ENCODE measurements at places on chromosomes 7 and 10.
A peak's percentile ranks its signal among the peaks of the same experiment; 100 is the strongest.

GRCh38 chr7:6164491-6164890, 107.9 kb downstream of the CYTH3 start:
- no peak for DNase-seq

GRCh38 chr10:29508554-29509244, 126.1 kb downstream of the SVIL start:
- no peak for DNase-seq

DNA sequence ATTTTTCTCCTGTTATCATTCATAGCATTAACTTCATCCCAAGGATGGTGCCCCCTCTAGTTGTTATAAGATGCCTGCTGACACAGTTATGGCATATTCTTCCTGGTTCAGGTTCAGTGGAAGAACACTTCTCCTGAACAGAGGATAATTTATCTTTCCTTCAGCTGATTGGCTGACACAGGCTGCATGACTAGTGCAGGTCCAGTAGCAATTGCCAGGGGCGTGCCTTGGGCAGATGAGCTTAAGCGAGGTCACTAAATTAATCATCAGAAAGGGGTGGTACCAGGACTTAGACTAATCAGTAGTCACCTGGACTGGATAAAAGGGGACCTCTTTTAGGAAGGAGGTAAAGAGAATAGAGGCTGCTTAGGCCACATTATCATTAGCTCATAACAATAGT, 42.3 kb downstream of the BZW2 start:
- DNase-seq: no peak

DNA sequence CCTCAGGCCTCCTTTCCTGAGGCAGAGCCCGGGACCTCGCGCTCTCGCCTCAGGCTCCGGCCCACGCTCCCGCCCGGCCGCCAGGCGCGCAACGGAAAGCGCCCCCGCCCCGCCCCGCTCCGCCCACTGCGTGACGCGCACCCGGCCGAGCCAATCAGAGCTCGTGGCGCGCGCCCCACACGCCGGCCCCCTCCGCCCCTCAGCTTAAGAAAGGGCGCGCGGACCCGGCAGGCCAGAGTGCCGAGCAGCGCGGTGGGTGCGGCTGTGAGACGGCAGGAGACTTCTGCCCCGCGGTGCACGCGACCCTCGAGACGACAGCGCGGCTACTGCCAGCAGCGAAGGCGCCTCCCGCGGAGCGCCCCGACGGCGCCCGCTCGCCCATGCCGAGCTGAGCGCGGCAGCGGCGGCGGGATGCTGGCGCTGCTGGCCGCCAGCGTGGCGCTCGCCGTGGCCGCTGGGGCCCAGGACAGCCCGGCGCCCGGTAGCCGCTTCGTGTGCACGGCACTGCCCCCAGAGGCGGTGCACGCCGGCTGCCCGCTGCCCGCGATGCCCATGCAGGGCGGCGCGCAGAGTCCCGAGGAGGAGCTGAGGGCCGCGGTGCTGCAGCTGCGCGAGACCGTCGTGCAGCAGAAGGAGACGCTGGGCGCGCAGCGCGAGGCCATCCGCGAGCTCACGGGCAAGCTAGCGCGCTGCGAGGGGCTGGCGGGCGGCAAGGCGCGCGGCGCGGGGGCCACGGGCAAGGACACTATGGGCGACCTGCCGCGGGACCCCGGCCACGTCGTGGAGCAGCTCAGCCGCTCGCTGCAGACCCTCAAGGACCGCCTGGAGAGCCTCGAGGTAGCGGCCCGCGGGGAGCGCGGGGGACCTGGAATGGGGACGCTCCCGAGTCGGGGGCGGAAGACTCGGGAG, at the start of gene NPTX2:
Gene NPTX2 (plus strand): TSS at position 235 of the 909 bp plus-strand sequence. CDS start 177 bp downstream, at position 412.
- peak; percentile 76 for DNase-seq

DNA sequence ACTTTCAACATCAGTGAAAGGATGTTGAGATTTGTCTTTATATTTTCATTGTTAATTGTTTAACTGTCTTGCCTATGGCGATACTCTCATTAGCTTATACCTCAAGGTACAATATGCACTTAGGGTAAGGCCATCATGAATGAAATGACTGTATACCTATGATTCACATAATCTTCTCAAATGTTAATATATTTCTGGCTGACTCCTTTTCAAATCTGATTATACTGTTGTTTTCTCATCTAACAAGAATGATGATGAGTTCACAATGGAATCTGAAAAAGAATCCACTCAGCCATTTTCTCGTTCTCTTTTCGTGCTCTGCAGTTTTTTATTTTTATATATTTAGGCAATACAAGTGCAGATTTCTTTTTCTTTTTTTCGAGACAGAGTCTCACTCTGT, 159.1 kb downstream of the ARHGAP12 start:
- no peak for DNase-seq

- DNase-seq: no peak
Measured at GRCh38 chr10:88974446-88975376, 15.9 kb upstream of the FAS start.

- no peak for DNase-seq
Measured at GRCh38 chr7:72751978-72752377, 76.0 kb downstream of the TYW1B start.

GRCh38 chr10:96991313-96991841, 159.3 kb downstream of the LCOR start:
- DNase-seq: no peak

GRCh38 chr10:17120694-17121093, 8.9 kb downstream of the CUBN start:
- DNase-seq: no peak

DNA sequence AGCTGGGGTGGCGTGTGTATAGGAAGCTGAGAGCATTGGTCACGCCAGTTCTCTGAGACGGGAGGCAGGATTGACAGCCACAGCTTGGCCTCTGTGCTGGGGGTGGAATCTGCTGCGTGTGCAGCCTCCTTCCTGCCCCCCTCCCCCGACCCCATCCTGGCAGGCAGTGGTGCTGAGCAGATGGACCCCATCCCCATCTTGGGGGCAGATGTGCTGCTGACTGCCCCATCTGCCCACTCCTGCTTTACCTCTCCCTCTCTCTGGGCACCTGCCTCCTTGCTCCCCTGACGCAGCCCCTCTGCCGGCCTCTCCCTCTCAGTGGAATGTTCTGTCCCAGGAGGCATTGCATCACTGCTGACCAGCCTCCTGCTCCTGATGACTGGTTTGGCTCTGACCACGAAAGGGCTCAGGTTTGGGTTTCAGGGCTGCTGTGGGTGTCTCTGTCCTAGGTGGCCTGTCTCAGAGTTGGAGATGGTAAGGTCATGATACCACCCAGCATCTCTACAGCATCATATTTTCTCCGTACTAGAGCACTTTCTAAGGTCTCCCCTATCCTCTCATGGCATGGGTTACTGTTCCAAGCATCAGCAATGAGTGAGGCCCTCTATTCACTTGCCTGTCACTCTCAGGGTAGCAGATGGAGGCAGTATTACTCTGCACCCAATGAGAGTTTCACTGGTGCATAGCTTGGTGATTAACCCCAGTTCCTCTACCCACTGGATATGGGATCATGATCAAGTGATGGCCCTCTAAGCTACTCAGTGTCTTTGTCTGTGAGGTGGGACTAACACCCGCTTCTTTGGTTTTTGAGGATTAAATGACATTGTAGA, 81.9 kb downstream of the RBM20 start:
- no peak for DNase-seq

GRCh38 chr7:33904681-33905388, 504 bp upstream of the BMPER start:
- peak; percentile 74 for DNase-seq

- DNase-seq: no peak
Measured at GRCh38 chr7:22969010-22969431, 44.9 kb downstream of the HYCC1 start.

GRCh38 chr7:33192695-33193291, 63.4 kb downstream of the BBS9 start:
- no peak for DNase-seq

GRCh38 chr10:119942973-119943372, 50.4 kb downstream of the SEC23IP start:
- DNase-seq: no peak

GRCh38 chr7:140036224-140036962, 26.4 kb downstream of the PARP12 start:
- DNase-seq: no peak

DNA sequence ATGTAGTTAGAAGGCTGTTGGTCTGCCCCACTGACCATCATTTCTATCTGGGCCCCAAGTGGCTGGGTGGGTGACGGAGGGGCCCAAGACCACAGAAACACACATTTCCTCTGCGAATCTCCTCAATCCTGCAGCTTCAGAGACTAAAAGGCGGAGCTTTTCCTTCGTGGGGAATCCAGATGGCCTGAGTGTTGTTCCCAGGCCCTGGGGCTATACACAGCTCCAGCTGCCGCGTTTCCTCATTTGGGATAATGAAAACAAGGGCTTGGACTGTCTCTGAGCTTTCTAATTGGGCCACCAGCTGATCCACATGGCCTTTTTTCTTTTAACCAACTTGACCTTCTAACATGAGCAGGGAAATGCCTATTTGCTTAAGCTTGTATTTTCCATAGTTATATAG, 339.9 kb downstream of the CXCL12 start:
- no peak for DNase-seq

DNA sequence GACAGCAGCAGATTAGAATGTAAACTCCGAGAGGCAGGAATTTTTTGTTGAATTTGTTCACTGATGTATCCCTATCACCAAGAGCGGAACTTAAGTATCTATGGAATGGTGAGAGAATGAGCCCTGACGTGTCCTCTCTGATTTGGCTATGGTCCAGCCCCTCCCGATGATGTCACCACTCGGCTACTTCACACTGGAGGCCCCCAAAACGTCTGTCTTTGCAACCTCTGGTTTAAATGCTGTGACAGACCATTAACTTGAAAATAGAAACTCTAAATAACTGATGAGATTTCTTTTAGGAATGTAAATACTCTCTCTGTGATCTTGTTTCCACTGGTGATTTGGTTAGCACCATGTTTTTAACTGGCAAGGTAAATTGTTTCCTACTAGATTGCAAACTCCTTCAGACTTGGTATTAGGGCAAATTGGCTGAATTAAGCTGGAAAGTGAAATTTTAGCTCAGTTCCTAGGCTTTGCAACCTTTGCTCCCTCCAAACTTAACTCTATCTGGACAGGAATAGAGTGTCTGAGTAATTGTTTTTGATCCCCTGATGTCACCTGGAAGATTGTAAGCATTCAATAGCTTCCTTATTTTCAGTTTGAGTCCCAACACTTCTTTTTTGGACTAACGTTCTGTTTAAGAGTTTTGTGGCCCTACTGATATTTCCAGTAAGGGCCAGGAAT, 19.1 kb downstream of the SLC16A12 start:
- no peak for DNase-seq

DNA sequence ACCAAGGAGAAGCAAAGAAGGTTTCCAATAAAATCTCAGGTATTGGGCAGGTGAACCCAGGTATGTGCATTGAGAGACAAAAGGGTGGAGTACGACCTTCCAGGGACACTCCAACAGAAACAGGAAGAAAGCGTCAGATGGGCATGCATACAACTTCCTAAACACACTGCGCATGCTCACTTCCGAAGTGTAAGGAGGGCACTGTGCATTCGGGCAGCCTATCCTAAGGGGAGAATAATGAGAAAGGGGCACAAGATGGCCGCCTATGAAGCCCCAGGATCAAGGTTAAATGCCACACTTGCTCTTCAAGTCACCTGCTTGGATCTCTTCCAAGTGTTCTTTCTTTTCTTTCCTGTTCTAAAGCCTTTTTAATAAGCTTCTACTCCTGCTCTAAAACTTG, 39.4 kb upstream of the PRSS1 start:
- no peak for DNase-seq

- DNase-seq: no peak
Measured at GRCh38 chr7:37265006-37265405, 183.7 kb downstream of the ELMO1 start.

DNA sequence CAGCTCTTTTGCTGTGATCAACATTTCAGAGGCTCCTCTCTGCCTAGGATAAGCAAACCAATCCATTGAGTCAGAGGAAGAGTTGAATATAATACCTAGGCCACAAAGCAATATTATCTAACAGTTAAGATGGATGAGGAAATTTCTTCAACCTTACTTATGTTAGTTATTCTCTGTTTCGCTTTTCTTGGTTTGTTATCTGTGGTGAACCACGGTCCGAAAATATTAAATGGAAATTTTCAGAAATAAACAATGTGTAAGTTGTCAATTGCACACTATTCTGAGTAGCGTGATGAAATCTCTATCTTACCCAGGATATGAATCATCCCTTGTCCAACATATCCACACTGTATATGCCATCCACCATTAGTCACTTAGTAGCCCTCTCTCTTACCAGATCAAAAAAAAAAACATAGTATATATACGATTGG, 1.5 kb upstream of the HTR7 start:
- DNase-seq: no peak

GRCh38 chr7:15507171-15507570, 54.6 kb downstream of the AGMO start:
- no peak for DNase-seq

DNA sequence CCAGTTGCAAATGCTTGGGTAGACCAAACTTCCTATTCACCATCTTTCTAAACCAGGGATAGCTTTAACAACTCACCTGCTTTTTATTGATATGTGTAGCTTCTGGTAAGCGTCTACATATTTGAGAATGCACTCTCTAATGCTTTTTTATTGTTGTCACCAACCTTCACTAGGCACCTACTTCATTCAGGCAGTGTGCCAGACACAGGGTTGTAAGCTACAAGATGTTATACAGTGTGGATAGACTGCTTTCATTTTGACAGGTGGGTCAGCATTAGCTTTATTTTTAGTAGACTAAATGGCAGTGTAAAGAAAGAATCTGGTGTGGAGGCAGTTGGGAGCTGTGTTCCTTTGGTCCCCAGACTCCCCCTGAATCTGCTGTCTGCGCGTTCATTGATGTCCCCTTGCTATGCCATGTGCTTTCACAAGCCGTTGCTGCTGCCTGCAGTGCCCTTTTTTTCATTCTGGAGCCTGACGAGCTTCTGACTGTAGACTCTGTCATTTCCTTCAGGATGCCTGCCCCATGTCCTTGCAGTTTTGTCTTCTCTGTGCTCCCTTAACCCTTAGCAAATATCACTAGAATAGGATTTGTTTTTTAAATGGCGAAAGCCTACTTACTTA, 32.1 kb downstream of the NRF1 start:
- DNase-seq: no peak

- DNase-seq: no peak
Measured at GRCh38 chr10:120111628-120112027, 219.1 kb downstream of the SEC23IP start.

GRCh38 chr10:36354633-36355032, 712.5 kb upstream of the FZD8 start:
- no peak for DNase-seq

GRCh38 chr10:117249493-117250093, 8.7 kb downstream of the SLC18A2 start:
- no peak for DNase-seq

GRCh38 chr7:149750122-149750845, 23.1 kb downstream of the ZNF467 start:
- DNase-seq: no peak

- no peak for DNase-seq
Measured at GRCh38 chr10:11663763-11664555, 52.5 kb upstream of the USP6NL start.

- no peak for DNase-seq
Measured at GRCh38 chr10:103837370-103838069, 17.9 kb downstream of the SH3PXD2A start.

Data from NCI-H1105 treated with DMSO at 0.1 percent for 48 hours (cell line).